ENCODE measurements at places on chromosomes 7 and 10. TPM values are rescaled to one million over a fixed set of nuclear protein-coding genes. Genes with fewer than 3 reads are reported as not detected.

- no peak for DNase-seq
- no peaks in the 10 kb centered on the region for H3K27me3 ChIP-seq
- H3K4me3 ChIP-seq = no peak overlapping the region
- no peaks in the 10 kb centered on the region for H3K4me1 ChIP-seq
- H3K27ac ChIP-seq = no peak overlapping the region
- no peaks in the 10 kb centered on the region for H3K36me3 ChIP-seq
Observed at GRCh38 chr7:92678291-92678920, 88.2 kb upstream of the FAM133B start.

The DENND2A gene
- total RNA-seq = 6.9 TPM

DNA sequence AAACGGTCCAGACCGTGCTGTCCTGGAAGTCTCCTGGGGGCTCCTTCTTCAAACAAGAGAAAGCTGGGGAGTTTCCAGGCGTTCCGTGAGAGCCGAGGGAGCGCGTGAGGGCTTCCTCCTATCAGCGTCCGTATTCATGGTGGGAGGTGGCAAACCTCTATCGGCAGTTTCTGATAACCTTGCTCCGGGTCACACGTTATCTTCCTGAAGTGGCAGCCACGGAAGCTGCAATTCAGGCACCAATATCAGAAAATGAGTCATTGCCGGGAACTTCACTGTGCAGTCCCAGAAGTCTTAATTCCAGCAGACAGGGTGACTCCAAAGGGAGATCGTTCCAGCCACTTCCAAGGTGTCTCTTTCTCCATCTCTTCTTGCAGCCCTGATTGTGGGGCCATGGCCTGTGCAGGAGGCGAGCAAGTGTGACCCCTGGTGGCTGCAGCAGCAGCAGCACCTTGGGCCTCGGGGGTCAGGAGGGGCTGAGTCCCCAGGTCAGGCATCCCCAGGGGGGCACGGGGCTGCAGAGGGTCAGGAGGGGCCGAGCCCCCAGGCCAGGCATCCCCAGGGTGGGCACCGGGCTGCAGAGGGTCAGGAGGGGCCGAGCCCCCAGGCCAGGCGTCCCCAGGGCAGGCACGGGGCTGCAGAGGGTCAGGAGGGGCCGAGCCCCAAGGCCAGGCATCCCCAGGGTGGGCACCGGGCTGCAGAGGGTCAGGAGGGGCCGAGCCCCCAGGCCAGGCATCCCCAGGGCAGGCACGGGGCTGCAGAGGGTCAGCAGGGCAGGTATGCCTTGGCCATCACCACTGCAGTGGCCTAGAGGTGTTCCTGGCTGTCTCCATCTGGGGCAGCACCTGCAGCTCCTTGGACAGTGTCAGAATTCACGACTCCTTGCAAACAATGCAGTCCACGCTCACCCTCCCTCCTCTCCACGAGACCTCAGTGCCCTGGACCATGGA, 538.7 kb downstream of the DNAJB6 start:
- no peak overlapping the region for H3K4me3 ChIP-seq
- H3K27me3 ChIP-seq = no peaks in the 10 kb centered on the region
- no peaks in the 10 kb centered on the region for H3K36me3 ChIP-seq
- no peaks in the 10 kb centered on the region for H3K4me1 ChIP-seq

DNA sequence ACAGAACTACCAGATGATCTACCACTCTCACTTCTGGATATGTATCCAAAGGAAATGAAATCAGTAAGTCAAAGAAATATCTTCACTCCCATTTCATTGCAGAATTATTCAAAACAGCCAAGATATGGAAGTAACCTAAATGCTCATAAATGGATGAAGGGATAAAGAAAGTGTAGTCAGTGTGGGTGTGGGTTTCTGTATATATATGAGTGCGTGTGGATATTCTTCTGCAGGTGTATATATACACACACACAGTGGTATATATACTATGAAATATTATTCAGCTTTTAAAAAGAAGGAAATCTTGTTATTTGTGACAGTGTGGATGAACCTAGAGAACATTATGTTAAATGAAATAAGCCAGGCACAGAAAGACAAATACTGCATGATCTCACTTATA, 48.7 kb downstream of the IMMP2L start:
- no peaks in the 10 kb centered on the region for H3K27me3 ChIP-seq
- DNase-seq = no peak
- no peaks in the 10 kb centered on the region for H3K4me1 ChIP-seq

- H3K36me3 ChIP-seq = no peaks in the 10 kb centered on the region
- H3K27me3 ChIP-seq = peaks cover 10% of the 10 kb centered on the region
- H3K4me3 ChIP-seq = no peak overlapping the region
- H3K27ac ChIP-seq = no peak overlapping the region
Observed at GRCh38 chr10:131777921-131778320, 122.9 kb upstream of the PPP2R2D start.

The SH2D4B gene
- not detected for total RNA-seq

The RSBN1L gene
- 29.8 TPM for total RNA-seq

GRCh38 chr10:79223091-79224048, 123.9 kb upstream of the PPIF start:
- no peaks in the 10 kb centered on the region for H3K36me3 ChIP-seq
- H3K4me1 ChIP-seq = peaks cover 6% of the 10 kb centered on the region
- no peak overlapping the region for H3K4me3 ChIP-seq

- no peak overlapping the region for H3K4me3 ChIP-seq
Observed at GRCh38 chr10:55500931-55501559, 700.0 kb upstream of the PCDH15 start.

DNA sequence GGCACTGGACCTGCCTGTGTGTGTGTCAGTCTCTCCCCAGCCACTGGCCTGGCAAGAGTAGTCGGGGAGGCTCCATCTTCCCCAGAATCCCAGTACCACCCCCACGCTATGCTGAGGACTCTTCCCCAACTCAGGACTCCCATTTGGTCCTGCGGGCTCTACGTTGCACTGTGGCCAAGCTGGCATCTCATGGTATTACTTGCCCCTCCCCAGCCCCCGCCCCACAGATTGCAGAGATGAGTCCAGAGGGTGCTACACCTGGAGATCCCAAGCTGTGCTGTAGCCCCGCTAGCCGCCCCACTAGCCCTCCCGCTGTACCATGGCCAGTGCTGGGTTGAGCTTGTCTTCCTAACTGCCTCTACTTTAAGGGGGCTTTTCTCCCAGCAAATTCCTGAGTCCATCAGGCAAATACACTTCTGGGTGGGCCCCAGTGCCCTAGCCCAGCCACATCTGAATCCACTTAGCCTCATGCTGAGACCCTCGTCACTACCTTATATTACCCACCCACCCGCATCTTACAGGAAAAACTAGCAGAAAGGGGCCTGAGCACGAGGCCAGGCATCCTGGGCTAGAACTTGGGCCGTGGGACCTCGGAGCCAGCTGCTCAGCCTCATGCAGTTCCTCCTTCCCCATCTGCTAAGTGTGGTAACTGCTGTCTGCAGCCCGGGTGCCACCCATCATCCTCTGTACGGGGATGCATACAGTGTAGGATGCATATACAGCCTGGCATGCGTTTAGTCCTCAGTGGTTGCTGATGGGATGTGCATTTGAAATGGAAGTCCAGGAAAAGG, 65.8 kb upstream of the CACUL1 start:
- H3K4me1 ChIP-seq = no peaks in the 10 kb centered on the region
- DNase-seq = no peak

- H3K4me3 ChIP-seq = no peak overlapping the region
- H3K27me3 ChIP-seq = no peaks in the 10 kb centered on the region
- H3K27ac ChIP-seq = no peak overlapping the region
- DNase-seq = no peak
- no peaks in the 10 kb centered on the region for H3K4me1 ChIP-seq
- no peaks in the 10 kb centered on the region for H3K36me3 ChIP-seq
Observed at GRCh38 chr7:154985230-154985629, 17.7 kb downstream of the PAXIP1 start.

The DGKI gene
- 2.7 TPM for total RNA-seq

The PDE1C gene
- total RNA-seq = 18.7 TPM

The IGF2BP3 gene
- total RNA-seq = 3.5 TPM

DNA sequence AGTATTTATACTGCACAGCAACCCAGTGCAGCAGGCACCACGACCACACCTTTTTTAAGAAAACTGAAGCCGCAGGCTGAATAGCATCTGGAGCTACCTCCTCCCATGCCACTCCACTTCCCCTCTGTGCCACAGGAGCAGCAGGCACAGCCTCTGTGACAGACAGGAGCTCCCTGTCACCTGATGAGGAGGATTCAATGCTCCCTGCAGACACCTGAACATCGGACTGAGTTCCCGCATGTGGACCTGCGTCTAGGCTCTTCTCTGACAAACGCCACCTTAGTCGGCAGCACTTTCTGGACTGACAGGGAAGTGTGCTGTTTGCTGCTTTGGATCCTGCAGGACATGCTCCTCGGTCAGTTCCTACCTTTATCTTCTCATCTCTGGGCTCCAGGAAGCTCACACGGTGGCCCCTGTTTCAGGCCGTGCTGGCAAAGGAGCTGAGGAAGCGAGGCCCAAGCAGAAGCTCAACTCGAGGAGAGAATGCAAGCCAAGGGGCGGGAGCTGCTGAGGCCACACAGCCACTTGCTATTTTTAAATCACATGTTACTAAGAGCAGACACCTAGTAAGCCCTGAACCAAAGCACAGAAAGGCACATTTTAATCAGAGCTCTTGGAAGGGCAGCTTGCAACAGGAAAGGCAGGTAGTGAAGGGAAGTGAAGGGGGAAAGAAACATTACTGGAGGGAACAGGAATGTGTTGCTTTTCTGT, 56.6 kb downstream of the VOPP1 start:
- H3K4me3 ChIP-seq = no peak overlapping the region
- no peaks in the 10 kb centered on the region for H3K36me3 ChIP-seq
- no peaks in the 10 kb centered on the region for H3K4me1 ChIP-seq
- H3K27me3 ChIP-seq = no peaks in the 10 kb centered on the region

DNA sequence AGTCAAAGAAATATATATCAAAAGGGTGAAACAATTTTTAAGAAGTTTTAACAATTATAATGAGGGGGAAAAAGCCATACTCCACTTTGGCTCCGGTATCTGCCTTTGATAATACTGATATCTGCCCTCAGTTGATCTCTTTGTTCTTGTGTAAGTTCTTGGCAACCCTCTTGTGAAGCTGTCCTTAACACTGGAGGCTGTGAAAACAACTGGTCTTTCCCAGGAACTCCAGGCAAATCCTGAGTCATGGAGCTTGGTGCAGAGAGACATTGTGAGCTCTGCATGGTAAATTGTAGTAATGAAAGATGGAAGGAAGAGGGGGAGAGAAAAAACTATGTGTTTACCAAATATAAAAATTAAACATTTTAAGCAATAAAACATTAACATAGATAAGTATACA, 11.9 kb upstream of the ERVW-1 start:
- peaks cover 14% of the 10 kb centered on the region for H3K36me3 ChIP-seq
- no peaks in the 10 kb centered on the region for H3K4me1 ChIP-seq
- H3K27ac ChIP-seq = no peak overlapping the region
- no peak for DNase-seq

- no peak overlapping the region for H3K27ac ChIP-seq
- no peak for DNase-seq
- H3K36me3 ChIP-seq = no peaks in the 10 kb centered on the region
- H3K27me3 ChIP-seq = no peaks in the 10 kb centered on the region
- peaks cover 9% of the 10 kb centered on the region for H3K4me1 ChIP-seq
Observed at GRCh38 chr7:1452205-1452604, 7.1 kb downstream of the MICALL2 start.

The TAS2R5 gene
- 10.8 TPM for total RNA-seq

The TFR2 gene
- total RNA-seq = not detected

- H3K4me1 ChIP-seq = no peaks in the 10 kb centered on the region
- H3K27ac ChIP-seq = no peak overlapping the region
- no peaks in the 10 kb centered on the region for H3K27me3 ChIP-seq
- no peaks in the 10 kb centered on the region for H3K36me3 ChIP-seq
Observed at GRCh38 chr7:139846297-139846696, 17.2 kb downstream of the TBXAS1 start.

- DNase-seq = no peak
- H3K27ac ChIP-seq = no peak overlapping the region
- no peaks in the 10 kb centered on the region for H3K36me3 ChIP-seq
- no peak overlapping the region for H3K4me3 ChIP-seq
- H3K27me3 ChIP-seq = no peaks in the 10 kb centered on the region
Observed at GRCh38 chr7:121853307-121853706, 19.7 kb upstream of the PTPRZ1 start.

The ATP6V0A4 gene
- 4.7 TPM for total RNA-seq

GRCh38 chr10:127283017-127283416, 86.6 kb upstream of the INSYN2A start:
- H3K27me3 ChIP-seq = no peaks in the 10 kb centered on the region
- no peaks in the 10 kb centered on the region for H3K36me3 ChIP-seq
- no peak overlapping the region for H3K27ac ChIP-seq
- DNase-seq = no peak

The TEX36 gene
- not detected for total RNA-seq

Data from breast epithelium (tissue), 4 donors.